Astrocyte (in vitro differentiated cells and primary cell): ENCODE measurements at places on chromosomes 6 and 20. TPM values are rescaled to one million over a fixed set of nuclear protein-coding genes. Genes with fewer than 3 reads are reported as not detected.

DNA sequence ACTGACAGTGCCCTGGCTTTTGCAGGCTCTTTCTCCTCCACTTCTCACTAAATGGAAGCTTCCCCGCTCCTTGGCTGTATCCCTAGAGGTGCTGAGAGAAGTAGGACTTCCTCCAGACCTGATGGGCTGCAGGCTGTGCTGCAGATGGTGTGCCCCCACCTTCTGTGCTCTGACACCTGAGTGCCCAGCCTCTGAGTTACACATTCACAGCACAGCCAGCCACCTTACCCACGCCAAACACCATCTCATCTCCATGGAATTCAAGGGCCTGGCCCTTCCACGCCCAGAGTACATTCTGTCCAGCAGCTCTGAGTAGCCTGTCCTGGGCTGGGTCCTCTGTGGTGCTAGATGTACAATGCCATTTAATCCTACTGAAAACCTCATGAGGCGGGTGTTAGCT lies 5.3 kb downstream of the SFTA2 start:
- no peaks in the 10 kb centered on the region for H3K4me1 ChIP-seq
- H3K27ac ChIP-seq: no peak overlapping the region
- no peaks in the 10 kb centered on the region for H3K27me3 ChIP-seq
- no peak overlapping the region for H3K4me3 ChIP-seq
- peaks cover 4% of the 10 kb centered on the region for H3K36me3 ChIP-seq

- peaks cover 20% of the 10 kb centered on the region for H3K4me1 ChIP-seq
- H3K27ac ChIP-seq: no peak overlapping the region
- H3K4me3 ChIP-seq: peak overlapping the region; percentile 70
Measured at GRCh38 chr6:165986311-165986913, 181.2 kb downstream of the TBXT start.

- peaks cover 2% of the 10 kb centered on the region for H3K36me3 ChIP-seq
- peak overlapping the region; percentile 62 for H3K4me3 ChIP-seq
- DNase-seq: no peak
- H3K4me1 ChIP-seq: peaks cover 24% of the 10 kb centered on the region
Measured at GRCh38 chr6:73696966-73697655, 1.1 kb downstream of the CD109 start.

Gene ADGRB3
- 0.77 and 0.87 TPM in 2 replicates for total RNA-seq

DNA sequence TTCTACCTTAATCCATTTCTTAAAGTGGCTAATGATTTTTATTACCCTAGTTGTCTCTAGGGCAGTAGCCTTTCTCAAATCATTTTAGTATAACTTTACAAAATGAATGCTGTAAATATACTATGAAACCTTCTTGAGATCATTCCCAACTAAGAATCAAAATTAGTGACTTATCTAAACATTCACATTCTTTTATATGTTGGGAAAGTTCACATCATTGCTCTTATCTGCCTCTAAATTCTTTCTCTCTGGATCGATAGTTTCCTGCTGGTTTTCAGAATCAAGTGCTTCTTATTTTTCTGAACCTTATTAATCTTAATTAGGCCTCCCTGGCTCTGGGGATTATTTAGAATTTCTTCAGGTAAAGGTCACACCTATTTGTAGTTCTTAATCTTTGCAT lies 126.8 kb downstream of the BCKDHB start:
- no peak for DNase-seq
- no peak overlapping the region for H3K27ac ChIP-seq
- no peaks in the 10 kb centered on the region for H3K27me3 ChIP-seq
- H3K4me3 ChIP-seq: no peak overlapping the region
- H3K4me1 ChIP-seq: no peaks in the 10 kb centered on the region

DNA sequence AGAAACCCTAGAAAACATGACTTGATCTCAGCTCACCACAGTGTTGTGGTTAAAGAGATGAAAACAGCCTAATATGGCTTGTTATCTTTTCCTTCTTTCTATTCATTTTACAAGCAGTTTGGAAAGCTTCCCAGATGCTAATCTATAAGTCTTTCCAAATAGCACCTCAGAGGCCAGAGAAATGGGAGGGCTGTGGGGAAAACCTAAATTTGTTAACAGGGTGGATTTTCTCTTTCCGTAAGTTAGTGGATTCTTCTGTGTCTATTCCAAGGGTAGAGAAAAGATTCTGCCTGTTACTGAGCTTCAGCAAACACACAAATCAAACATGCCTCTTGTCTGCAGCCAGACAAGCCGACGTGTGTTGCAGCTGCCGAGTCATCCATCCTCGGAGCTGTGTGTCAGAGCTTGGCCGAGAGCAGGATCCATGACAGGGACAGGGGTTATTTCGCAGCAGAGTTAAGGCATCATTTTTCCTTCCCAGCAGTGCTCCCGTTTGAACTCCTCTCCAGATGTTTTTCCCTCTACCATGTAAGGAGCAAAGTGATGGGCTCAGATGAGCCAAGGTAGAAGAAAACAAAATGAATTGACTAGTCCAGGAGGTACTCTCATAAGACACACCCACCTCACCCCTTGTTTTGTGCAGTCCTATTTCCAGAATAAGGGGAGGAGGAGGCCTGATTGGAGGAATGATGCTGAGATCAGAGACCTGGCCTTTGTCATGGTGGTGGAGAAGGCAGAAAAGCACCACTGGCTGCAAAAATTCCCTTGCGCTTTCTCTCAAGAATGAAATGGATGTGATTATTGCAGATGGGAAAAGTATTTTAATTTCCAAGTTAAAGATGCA lies 560.0 kb downstream of the C6orf118 start:
- peak overlapping the region; percentile 4 for H3K27ac ChIP-seq
- DNase-seq: peak; percentile 94
- no peaks in the 10 kb centered on the region for H3K27me3 ChIP-seq
- H3K4me3 ChIP-seq: peak overlapping the region; percentile 25
- peaks cover 14% of the 10 kb centered on the region for H3K4me1 ChIP-seq
